Endothelial cell (in vitro differentiated cells): ENCODE measurements at places on chromosomes 5 and 9. TPM values are rescaled to one million over a fixed set of nuclear protein-coding genes. Genes with fewer than 3 reads are reported as not detected.

MRPS2 gene
- total RNA-seq: 42.8 TPM

NR5A1 gene
- 1.2 TPM for total RNA-seq

SHOC1 gene
- not detected for total RNA-seq

DNA sequence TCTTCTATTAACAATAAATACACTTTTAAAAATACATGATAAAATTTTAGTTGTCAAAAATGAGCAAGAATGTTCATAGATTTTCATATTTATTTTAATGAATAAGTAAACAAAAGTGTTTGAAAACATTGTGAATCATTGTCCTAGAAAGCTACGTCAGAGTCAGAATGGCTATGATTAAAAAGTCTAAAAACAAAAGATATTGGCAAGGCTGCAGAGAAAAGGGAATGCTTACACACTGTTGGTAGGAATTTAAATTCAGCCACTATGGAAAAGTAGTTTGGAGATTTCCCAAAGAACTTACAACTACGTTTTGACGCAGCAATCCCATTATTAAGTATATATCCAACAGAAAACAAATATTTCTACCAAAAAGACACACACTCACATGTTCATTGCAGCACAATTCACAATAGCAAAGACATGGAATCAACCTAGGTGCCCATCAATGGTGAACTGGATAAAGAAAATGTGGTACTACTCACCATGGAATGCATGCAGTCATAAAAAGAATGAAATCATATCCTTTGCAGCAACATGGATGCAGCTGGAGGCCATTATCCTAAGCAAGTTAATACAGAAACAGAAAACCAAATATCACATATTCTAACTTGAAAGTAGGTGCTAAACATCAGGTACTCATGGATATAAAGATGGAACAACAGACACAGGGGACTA lies 49.2 kb upstream of the FBXL17 start:
- H3K27ac ChIP-seq: no peak overlapping the region
- H3K27me3 ChIP-seq: no peaks in the 10 kb centered on the region
- H3K36me3 ChIP-seq: no peaks in the 10 kb centered on the region
- no peak overlapping the region for H3K4me3 ChIP-seq
- DNase-seq: no peak

- H3K36me3 ChIP-seq: peaks cover 5% of the 10 kb centered on the region
- peaks cover 30% of the 10 kb centered on the region for H3K4me1 ChIP-seq
- no peak overlapping the region for H3K4me3 ChIP-seq
- no peak for DNase-seq
Measured at GRCh38 chr5:129912601-129913255, 8.5 kb downstream of the CHSY3 start.

DNA sequence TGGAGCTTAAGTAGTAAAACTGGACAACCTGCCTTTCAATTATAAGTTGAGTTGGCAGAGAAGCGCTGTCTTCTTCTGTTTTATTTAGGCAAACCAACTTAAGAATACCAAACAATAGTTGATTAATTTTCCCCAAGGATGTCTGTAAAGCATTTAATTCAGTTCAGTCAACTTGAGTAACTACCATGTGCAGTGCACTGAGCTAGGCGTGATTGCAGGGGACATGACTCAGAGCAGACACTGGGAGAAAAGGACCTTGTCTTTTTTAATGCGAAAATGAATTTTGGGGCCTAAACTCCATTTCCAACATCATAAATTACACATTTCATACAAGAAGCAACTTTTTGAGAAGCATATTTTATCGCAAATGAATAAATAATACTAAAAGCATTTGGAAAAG lies 66.3 kb downstream of the FBXL7 start:
- no peak overlapping the region for H3K4me3 ChIP-seq
- H3K27me3 ChIP-seq: no peaks in the 10 kb centered on the region
- H3K4me1 ChIP-seq: peaks cover 19% of the 10 kb centered on the region
- DNase-seq: no peak
- no peak overlapping the region for H3K27ac ChIP-seq
- H3K36me3 ChIP-seq: peaks cover 9% of the 10 kb centered on the region

INIP gene
- total RNA-seq: 20.8 TPM

GRCh38 chr9:117516676-117517632 lies 102.1 kb upstream of the ASTN2 start:
- no peak overlapping the region for H3K4me3 ChIP-seq
- no peaks in the 10 kb centered on the region for H3K4me1 ChIP-seq
- peaks cover 3% of the 10 kb centered on the region for H3K27me3 ChIP-seq

GRCh38 chr5:68071282-68071632 lies 144.3 kb upstream of the PIK3R1 start:
- H3K4me1 ChIP-seq: peaks cover 11% of the 10 kb centered on the region
- no peaks in the 10 kb centered on the region for H3K27me3 ChIP-seq
- no peak overlapping the region for H3K27ac ChIP-seq

JADE2 gene
- 3.0 TPM for total RNA-seq

GRCh38 chr5:87877495-87877894 lies 391.1 kb downstream of the TMEM161B start:
- no peaks in the 10 kb centered on the region for H3K36me3 ChIP-seq
- H3K27me3 ChIP-seq: no peaks in the 10 kb centered on the region
- no peak overlapping the region for H3K4me3 ChIP-seq
- no peak for DNase-seq
- peaks cover 3% of the 10 kb centered on the region for H3K4me1 ChIP-seq
- H3K27ac ChIP-seq: no peak overlapping the region

DNA sequence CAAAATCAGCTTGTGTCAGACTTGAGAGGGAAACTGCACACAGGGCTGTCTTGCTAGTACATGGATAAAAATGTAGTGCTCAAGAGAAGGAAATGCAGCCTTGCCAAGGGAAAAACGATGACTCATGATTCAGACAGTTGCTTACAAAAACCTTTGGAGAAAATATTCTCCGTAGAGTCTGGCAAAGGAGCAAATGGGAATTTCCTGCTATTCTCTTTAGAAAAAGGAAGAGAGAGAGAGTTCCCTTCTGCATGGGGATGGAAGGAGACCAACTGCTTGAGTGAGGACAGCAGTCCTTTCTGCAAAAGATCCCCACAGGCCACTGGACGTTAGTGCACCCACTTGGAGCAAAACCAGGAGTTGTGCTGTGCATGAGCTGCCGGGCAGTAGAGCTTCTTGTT lies 7.6 kb downstream of the IFNB1 start:
- H3K36me3 ChIP-seq: no peaks in the 10 kb centered on the region
- H3K27ac ChIP-seq: peak overlapping the region; percentile 84
- DNase-seq: peak; percentile 47

GRCh38 chr5:10655161-10655971 lies 91.5 kb downstream of the ANKRD33B start:
- DNase-seq: no peak
- H3K27me3 ChIP-seq: peaks cover 6% of the 10 kb centered on the region
- no peaks in the 10 kb centered on the region for H3K36me3 ChIP-seq
- H3K4me3 ChIP-seq: no peak overlapping the region
- H3K4me1 ChIP-seq: peaks cover 16% of the 10 kb centered on the region

KIAA0825 gene
- 2.0 TPM for total RNA-seq

- H3K27ac ChIP-seq: no peak overlapping the region
- DNase-seq: no peak
- H3K36me3 ChIP-seq: no peaks in the 10 kb centered on the region
- H3K27me3 ChIP-seq: peaks cover 3% of the 10 kb centered on the region
Measured at GRCh38 chr5:114010362-114010761, 351.5 kb upstream of the KCNN2 start.

- no peaks in the 10 kb centered on the region for H3K36me3 ChIP-seq
- no peak overlapping the region for H3K4me3 ChIP-seq
- peaks cover 19% of the 10 kb centered on the region for H3K4me1 ChIP-seq
- no peak for DNase-seq
- peaks cover 4% of the 10 kb centered on the region for H3K27me3 ChIP-seq
Measured at GRCh38 chr9:72997387-72997995, 44.6 kb upstream of the ALDH1A1 start.

DNA sequence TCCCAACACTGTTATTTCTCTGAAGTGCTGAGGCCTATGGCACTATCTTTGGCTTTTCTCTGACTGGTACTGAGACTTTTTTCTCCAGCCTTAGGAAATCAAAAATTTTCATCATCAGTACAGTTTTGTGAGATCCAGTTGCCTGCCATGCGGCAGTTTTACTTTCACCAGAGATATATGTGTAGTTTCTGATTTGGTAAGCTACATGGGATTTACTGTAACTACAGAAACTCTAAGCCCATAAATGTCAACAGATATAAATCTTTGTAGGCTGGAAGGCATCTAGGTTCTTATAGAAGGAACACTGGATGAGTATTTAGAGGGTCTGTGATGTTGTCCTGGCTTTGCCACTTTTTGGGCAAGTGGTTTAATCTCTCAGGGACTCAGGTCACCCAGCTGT lies 69.0 kb downstream of the DOCK2 start:
- H3K4me3 ChIP-seq: no peak overlapping the region
- no peak overlapping the region for H3K27ac ChIP-seq
- peaks cover 1% of the 10 kb centered on the region for H3K27me3 ChIP-seq
- H3K36me3 ChIP-seq: no peaks in the 10 kb centered on the region
- peaks cover 2% of the 10 kb centered on the region for H3K4me1 ChIP-seq

DNA sequence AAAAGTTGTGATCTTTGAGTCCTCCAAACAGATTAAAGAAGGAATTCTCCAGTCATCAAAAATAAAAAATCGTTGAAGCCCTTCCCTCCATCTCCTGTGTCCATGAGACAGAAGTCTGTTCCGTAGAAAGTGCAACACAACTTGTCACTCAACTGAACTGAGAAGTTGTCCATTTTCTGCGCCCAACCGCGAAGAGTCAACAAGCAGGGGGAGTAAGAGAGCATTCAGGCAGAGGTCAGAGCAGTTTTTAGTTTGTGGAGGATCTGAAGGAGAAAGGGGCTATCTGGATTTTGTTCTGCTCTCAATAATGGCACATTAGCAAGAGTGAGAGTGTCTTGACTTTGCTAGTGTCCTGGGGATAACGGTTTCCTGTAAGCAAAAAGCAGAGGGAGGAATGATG lies 303.9 kb downstream of the ICE1 start:
- peaks cover 4% of the 10 kb centered on the region for H3K27me3 ChIP-seq
- no peak overlapping the region for H3K27ac ChIP-seq
- no peak overlapping the region for H3K4me3 ChIP-seq

DNA sequence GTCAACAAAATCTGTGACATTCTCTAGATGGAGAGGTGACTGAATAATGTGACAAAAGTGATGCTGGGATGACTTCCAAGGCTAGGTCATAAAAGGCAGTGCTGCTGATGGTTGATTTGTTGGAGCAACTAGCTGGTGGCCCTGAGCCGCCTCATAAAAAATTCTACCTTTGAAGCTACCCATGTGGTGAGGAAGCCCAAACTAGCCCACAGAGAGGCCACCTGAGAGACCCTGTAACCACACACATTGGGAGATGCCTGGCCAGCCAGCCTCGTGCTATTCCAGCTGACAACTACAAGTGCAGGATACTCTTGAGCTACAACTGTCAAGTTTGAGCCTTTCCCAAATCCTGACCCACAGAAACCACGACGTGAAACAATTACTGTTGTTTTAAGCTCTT lies 22.7 kb downstream of the CLTA start:
- H3K27me3 ChIP-seq: peaks cover 9% of the 10 kb centered on the region
- no peak for DNase-seq
- no peak overlapping the region for H3K4me3 ChIP-seq
- peaks cover 51% of the 10 kb centered on the region for H3K4me1 ChIP-seq
- H3K36me3 ChIP-seq: peaks cover 64% of the 10 kb centered on the region

- peaks cover 7% of the 10 kb centered on the region for H3K4me1 ChIP-seq
- H3K36me3 ChIP-seq: no peaks in the 10 kb centered on the region
- H3K4me3 ChIP-seq: no peak overlapping the region
- H3K27ac ChIP-seq: no peak overlapping the region
- DNase-seq: no peak
- peaks cover 2% of the 10 kb centered on the region for H3K27me3 ChIP-seq
Measured at GRCh38 chr9:116191576-116192415, 38.2 kb downstream of the PAPPA start.

DNA sequence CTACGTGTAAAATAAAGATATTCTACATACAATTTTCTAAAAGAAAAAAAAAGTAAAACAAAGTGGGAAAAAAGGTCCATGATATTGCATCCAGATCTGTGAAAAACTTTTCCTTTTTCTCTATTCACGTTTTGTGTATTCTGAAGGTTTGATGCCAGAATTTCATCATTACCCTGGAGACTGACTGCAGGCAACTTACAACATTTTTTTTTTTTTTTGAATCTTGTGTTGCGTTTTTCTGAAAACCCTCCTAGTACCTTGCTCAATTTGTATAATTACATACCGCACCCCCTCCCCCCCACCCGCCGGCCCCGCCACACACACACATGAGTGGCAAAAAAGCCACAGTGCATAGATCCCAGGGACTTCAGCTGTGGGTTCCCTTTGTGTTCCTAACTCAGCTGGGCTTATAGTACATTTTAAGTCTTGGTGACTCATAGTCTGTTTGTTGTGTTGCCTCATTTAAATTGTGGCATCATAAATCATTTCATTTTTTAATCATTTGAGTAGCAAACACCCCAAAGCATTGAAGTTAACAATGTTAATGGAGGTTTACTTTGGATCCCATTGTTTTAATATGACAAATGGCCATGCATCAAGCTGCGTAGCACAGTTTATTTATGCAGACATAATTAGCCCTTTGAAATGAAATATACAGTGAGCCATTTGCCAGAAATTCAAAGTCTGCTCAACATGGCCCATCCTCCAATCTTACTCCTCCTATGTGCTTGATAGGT lies 36.0 kb downstream of the PRDM6 start:
- no peaks in the 10 kb centered on the region for H3K4me1 ChIP-seq
- no peak for DNase-seq
- no peaks in the 10 kb centered on the region for H3K27me3 ChIP-seq
- H3K4me3 ChIP-seq: no peak overlapping the region

MEIKIN gene
- total RNA-seq: not detected

- no peak overlapping the region for H3K4me3 ChIP-seq
- H3K36me3 ChIP-seq: no peaks in the 10 kb centered on the region
- H3K27ac ChIP-seq: peak overlapping the region; percentile 55
Measured at GRCh38 chr9:109969011-109969410, 189.0 kb downstream of the PALM2AKAP2 start.

- DNase-seq: no peak
- no peaks in the 10 kb centered on the region for H3K36me3 ChIP-seq
- H3K27ac ChIP-seq: no peak overlapping the region
Measured at GRCh38 chr5:36496471-36496870, 109.9 kb upstream of the SLC1A3 start.

UBE2R2 gene
- 57.7 TPM for total RNA-seq

- peaks cover 16% of the 10 kb centered on the region for H3K4me1 ChIP-seq
- no peak overlapping the region for H3K4me3 ChIP-seq
- H3K27ac ChIP-seq: no peak overlapping the region
- no peak for DNase-seq
- H3K36me3 ChIP-seq: no peaks in the 10 kb centered on the region
Measured at GRCh38 chr5:34563931-34564709, 92.0 kb upstream of the RAI14 start.

- no peak overlapping the region for H3K27ac ChIP-seq
- no peaks in the 10 kb centered on the region for H3K4me1 ChIP-seq
- no peaks in the 10 kb centered on the region for H3K36me3 ChIP-seq
- peaks cover under 1% of the 10 kb centered on the region for H3K27me3 ChIP-seq
Measured at GRCh38 chr5:40879163-40879942, 29.9 kb upstream of the C7 start.

- peaks cover 6% of the 10 kb centered on the region for H3K36me3 ChIP-seq
- peak overlapping the region; percentile 72 for H3K27ac ChIP-seq
Measured at GRCh38 chr5:55227664-55228430, 732 bp upstream of the MCIDAS start.

TNFAIP8 gene
- total RNA-seq: 7.9 TPM
